Activated CD8-positive, alpha-beta memory T cell treated with anti-CD3 and anti-CD28 coated beads for 48 hours (primary cell): ENCODE measurements at places on chromosomes 12 and 14.

GRCh38 chr12:131220331-131220685 lies 266.6 kb downstream of the ADGRD1 start:
- DNase-seq: no peak

- no peak for DNase-seq
These were observed 4.9 kb downstream of the PLEKHG3 start for GRCh38 chr14:64709126-64709525.

- DNase-seq: no peak
These were observed 124.5 kb downstream of the SLC8A3 start for GRCh38 chr14:70064136-70064865.

GRCh38 chr12:69405566-69405865 lies 46.0 kb downstream of the YEATS4 start:
- DNase-seq: no peak

GRCh38 chr12:24562771-24563431 lies 386.0 kb downstream of the BCAT1 start:
- no peak for DNase-seq

GRCh38 chr12:29429999-29430715 lies 49.2 kb upstream of the ERGIC2 start:
- no peak for DNase-seq

- no peak for DNase-seq
These were observed 71.9 kb downstream of the GSC start for GRCh38 chr14:94697773-94698556.

DNA sequence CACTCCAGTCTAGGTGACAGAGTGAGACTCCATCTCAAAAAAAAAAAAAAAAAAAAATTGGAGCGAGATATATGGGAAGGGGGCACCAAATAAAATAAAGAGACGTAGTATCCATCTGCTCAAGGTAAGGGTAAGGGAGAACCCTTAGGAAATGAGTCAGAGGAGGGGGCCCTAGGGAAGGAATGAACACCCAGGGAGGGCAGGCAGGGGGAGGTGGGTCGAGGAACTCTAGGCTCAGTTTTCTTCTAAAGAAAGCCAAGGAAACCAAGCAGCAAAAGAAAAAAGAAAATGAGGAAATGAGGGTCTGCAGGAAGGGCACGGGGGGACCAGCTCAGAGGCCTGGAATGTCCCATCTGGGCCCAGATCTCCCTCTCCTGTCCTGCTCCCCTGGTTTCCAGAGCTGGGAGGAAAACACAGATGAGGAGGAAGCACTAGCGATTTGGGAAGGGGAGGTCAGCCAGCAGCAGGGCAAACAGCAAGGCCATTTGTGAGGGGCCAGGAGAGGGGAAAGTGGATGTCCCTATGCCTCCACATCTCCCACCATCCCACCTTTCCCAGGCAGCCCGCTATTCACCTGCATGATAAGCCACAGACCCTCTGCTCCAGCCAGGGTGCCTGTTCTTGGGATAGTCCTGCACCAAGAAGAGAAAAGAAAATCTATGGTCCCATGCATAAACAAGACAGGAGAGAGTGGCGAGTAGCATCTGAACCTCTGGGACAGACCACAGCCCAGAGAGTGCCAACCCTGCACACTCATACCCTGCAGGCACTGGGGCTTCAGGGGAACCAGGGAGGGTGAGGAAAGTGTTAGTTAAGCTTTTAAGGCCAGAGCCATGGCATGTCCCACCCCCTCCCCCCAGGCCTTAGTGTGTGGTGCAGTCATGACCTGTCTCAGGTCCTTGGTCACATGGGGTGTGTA lies 11.9 kb downstream of the SPRYD3 start:
- DNase-seq: no peak

DNA sequence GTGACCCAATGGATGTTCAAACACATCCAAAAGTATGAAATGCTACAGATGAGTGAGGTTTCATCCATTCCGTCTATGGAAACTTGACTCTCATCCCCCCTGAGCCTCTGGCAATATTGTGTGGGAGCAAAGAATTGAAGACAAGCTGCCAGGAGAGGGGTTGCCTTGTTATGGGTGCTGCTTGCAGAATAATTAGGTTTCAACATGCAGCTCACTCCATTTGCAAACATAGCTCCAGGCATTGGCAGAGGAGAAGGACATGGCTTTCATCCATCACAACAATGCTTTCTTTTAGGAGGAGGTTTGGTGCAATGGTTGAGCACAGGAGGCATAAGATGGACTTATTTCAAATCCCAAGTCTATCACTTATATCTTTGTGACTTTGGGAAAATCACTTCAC lies 220.7 kb upstream of the SRRM4 start:
- no peak for DNase-seq

GRCh38 chr12:53505086-53505485 lies 2.2 kb downstream of the NPFF start:
- DNase-seq: no peak

GRCh38 chr12:104602406-104602805 lies 145.7 kb downstream of the CHST11 start:
- no peak for DNase-seq

DNA sequence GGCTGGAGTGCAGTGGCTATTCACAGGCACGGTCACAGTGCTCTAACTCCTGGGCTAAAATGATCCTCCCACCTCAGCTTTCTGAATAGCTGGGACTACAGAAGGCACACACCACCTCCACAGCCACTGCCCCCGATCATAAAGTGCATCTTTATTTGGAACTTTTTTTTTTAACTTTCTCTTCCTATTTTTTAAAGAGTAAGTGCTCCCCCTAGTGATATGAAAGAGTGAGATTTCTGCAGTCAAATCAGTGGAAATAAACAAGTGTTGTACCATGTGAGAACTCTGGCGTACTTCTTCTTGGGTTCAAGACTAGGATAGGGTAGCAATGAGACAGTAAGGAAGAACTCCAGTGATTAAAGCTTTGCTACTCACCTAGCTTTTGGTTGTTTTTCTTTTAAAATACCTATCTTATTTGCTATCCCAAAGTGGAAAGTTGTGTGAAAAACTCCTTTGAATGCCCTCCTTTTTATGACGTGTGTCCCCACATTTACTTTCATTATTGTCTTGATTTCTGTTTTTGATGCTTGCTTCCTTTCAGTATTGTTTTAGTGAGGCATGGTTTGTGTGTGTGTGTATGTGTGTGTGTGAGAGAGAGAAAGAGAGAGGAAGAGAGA lies 6.6 kb downstream of the PPP4R4 start:
- DNase-seq: no peak

DNA sequence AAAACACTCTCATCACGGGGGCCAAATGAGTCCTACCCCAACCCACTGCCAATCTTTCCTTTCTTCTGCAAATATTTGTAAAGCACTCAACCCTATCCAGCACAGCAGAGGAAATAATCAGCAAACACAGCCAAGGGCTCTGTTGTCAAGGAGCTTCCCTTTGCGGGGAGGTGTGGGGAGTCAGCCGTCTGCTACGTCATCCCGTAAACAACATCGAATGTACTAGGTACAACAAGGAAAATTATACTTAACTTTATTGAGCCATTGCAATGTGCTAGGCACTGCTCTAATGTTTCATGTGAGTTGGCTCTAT lies 22.8 kb downstream of the TMEM63C start:
- no peak for DNase-seq

GRCh38 chr12:75805905-75806304 lies 225.7 kb downstream of the PHLDA1 start:
- no peak for DNase-seq

DNA sequence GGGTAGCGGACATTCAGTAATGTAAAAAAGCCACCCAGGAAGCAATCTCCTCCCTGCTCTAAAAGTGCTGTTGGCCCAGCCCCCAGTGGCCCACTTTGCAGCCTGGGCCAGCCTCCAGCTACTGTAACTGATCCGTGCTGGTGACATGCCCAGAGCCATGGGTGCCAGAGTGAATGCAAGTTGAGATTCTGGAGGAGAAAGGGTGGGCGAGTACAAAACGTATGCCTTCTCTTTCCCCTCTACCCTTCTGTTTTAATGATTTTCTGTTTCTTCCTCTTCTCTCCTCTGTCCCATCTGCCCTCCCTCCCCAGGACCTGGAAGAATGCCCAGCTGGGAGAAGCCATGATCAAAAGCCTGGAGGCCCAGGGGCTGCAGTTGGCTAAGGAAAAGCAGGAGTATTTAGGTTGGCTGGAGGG lies 16.9 kb downstream of the PLEKHD1 start:
- DNase-seq: no peak

DNA sequence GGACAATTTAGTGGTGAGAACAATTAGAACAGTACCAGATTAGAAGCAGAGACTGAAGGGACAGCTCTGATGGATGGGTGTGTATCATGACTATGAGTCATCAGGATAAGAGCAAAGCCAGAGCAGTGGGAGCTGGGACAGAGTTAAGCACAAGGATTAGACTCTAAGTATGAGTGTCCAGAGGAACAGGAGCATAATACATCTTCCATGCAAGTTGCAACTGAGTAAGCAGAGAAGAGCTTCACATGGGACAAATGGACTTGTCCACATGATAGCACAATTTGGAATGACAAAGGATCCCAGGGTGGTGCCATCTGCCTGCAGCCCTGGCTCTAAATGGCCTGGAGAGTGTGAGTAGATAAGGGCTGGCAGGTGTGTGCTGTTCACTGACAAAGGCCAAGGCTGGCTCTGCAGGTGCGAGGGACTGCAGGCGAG lies 226.4 kb upstream of the CAND1 start:
- DNase-seq: no peak

DNA sequence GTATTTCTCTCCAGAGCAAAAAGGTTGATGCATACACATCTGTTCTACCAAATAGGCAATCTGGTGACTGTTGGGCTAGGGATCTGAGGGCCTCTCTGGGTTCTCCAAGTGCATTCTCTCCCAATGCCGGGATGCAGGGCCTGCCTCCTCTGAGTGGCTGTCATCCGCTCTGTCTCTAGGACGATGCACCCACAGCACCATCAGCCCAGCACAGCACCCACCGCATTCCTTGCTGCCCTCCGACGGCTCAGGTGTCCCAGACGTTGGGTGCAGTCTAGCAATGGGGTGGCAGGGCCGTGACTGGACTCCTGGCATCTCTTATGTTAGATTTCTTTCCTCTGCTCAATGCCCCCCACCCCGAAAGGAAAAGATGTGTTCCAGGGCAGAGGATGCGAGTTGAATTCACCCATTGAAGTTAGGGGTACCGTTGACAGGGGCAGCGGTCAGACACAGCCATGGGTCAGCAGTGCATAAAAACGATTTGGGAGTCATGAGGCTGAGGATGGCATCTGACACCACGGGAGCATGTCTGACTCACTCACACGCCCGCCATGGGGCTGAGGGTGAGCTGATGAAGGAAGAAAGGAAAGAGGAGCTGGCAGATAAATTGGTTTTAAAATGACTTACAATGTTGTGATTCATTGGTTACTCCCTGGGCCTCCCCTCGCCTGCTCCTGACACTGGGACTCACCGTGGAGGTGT lies 93.2 kb upstream of the C14orf180 start:
- DNase-seq: no peak

GRCh38 chr14:88565427-88565826 lies 2.6 kb downstream of the ZC3H14 start:
- DNase-seq: no peak

- DNase-seq: no peak
These were observed 52.3 kb downstream of the MBIP start for GRCh38 chr14:36268121-36268520.

- DNase-seq: no peak
These were observed 30.9 kb upstream of the AMN start for GRCh38 chr14:102891556-102891955.

GRCh38 chr12:82366197-82366596 lies 7.9 kb downstream of the METTL25 start:
- no peak for DNase-seq

- no peak for DNase-seq
These were observed 14.4 kb downstream of the PDE1B start for GRCh38 chr12:54563787-54564186.

- DNase-seq: no peak
These were observed 120.5 kb downstream of the NUAK1 start for GRCh38 chr12:106018286-106018685.

DNA sequence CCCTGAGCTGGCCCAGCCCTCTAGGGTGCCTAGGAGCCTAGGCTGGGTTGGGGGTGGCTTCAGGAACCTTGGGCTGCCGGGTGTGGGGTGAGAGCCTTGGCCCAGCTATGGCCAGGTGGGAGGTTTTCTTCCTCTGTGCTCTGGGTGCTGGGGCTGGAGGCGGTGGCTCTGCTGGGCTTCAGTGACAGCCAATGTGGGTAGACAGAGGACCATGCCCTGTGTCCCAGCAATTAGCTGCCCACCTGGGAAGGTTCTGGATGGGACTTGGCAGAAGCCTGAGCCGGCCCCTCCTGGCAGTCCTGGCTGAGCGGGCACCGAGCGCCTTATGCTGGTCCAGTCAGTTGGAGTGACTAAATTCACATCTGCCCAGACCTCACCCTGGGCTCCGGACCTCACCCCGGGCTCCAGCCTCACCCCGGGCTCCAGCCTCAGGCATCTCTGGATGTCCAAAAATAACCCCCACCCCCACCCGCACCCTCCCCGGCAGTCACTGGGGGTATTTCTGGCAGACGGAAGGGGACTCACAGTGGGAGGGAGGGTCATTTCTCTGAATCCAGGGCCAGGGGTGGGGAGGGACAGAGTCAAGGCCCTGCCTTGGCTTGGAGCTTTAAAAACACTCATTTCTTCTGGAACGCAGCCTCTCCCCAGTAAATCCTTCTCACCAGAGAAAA lies 46.9 kb downstream of the CYP46A1 start:
- no peak for DNase-seq

- DNase-seq: no peak
These were observed 23.1 kb downstream of the BICDL1 start for GRCh38 chr12:120012067-120012621.

GRCh38 chr14:81837304-81837703 lies 303.7 kb upstream of the SEL1L start:
- DNase-seq: no peak
